ENCODE measurements at places on chromosomes 3 and 15.

DNA sequence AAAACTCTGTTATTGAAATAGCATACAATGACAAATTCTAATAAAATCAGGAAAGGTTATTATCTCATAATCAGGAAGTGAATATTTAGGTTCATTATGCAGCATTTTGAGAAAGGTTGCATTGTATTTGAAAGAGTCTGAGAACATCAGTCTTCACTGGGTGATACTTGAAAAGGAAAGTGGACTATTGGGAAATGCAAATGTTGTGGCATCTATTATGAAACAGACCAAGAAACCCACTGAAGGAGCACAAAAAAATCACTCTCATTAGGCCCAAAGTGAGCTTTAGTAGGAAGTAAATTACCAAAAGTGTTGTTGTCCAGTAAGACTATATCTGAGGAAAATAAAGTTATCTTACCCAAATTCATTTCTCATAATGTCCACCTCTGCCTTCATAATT lies 90.8 kb downstream of the ZPLD1 start:
- no peak for DNase-seq

GRCh38 chr3:168860592-168860991 lies 764.9 kb upstream of the GOLIM4 start:
- DNase-seq = no peak

GRCh38 chr3:132522353-132522752 lies 74.7 kb upstream of the ACKR4 start:
- no peak for DNase-seq

- DNase-seq = no peak
These were observed 87.2 kb downstream of the B3GALNT1 start for GRCh38 chr3:161017971-161018370.

DNA sequence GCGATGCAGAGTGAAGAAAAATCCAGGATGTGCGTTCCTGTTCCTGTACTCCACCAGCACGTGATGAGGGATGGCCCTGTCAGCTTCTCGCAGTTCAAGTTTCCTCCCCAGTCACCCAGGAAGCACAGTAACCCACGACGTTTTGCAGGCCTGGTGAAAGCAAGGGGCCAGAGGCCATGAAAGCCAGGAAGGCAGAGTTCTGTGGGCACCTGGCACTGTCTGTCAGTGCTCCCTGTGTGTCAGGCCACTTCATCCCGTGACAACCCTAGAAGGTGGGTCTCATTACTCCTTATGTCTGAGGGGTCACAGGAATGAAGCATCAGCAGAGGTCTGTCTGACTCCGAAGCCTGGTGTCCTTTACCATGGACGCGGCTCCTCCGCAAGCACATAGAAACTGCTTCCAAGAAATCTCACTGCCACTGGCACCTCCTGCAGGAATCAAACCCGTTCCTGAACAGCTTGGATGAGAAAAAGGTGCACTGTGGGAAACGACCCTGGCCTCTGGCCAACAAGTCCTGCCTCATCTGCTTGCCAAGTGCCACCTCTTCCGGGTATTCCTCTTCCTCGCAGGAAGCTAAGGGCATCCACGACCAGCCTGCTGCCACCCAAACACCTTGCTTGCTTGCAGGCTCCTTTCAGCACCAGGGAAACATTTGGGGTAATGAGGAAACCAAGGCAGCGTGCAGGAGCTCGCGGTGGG lies 14.6 kb downstream of the RAB43 start:
- no peak for DNase-seq

- DNase-seq = no peak
These were observed 881.3 kb upstream of the NR2F2 start for GRCh38 chr15:95449230-95449628.

- DNase-seq = no peak
These were observed 291.2 kb upstream of the KCNMB2 start for GRCh38 chr3:178244733-178245709.

GRCh38 chr3:79285380-79285779 lies 482.4 kb downstream of the ROBO1 start:
- no peak for DNase-seq

GRCh38 chr15:29533647-29534046 lies 264.0 kb upstream of the NSMCE3 start:
- DNase-seq = no peak

DNA sequence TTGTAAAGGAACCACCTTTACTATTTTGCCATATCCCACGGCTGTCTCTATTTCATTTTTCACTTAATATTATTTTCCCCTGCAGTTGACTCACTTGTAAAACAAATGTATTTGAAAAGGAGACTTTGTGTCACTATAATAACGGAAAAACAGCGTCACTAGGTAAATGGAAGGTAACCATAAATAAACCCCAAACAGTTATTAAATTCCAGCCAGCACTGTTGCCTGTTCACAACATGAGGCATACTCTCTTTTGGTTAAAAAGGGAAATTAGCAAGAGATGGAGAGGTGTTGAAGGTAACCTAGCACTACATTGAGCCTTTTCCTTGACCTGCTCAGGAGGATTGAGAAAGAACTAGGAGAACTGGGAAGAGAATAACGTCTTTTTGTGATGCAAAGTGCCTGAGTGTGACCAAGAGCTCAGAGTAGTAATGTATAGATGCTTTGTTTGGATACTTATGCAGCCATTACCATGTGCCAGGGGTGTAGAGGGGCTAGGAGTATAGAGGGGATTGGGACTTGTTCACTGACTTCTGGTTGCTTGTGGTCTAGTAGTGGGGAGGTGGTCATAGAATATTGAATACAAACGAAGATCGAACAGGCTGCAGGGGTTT lies 19.6 kb downstream of the FLNB start:
- DNase-seq = no peak

- DNase-seq = no peak
These were observed 1.2 kb downstream of the ACOX2 start for GRCh38 chr3:58535531-58536500.

DNA sequence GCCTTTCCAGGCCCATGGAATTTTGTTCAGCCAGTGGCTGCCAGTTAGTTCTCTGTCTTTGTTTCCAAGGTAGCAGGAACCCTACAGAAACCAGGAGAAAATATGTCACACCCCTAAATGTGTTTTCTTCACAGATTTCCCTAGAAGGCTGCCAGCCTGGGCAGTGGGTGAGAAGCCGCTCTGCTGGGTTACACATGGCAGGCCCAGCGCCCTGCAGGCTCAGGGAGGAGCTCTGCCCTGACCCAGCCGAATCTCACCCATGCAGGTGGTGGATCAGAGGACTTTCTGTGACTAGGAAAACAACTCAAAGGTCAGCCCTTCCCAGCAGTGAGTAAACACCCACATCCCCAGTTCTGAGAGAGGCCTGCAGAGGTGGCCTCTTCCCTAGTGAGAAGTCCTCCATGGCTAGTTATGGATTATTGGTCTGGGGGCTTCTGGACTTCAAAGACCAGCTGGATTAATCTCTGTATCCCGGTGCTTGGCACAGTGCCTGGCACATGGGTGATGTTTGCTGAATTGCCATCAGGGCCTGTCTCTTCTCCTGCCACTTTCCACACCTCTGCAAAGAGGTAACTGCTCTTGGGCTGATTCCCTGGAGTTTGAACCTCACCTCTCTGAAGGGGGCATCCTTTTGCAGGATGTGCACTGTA lies 34.7 kb upstream of the BDH1 start:
- no peak for DNase-seq

DNA sequence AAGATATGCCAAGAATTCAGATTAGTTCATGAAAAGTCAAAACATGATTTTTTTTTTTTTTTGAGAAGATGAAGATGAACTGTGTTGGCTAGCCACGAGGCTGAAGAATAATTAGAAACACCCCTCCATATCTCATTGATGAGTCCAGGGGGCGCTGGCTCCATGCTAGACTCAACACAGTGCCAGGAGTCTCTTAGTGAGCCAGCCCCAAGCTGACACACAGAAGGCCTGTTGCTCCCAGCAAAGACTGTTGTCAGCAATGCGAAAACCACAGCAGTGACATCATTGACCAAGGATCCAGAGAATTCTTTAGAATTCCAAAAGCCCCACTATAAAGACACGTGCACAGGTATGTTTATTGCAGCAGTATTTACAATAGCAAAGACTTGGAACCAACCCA lies 185.2 kb downstream of the ANXA2 start:
- no peak for DNase-seq

GRCh38 chr15:51756482-51756881 lies 5.1 kb downstream of the TMOD2 start:
- DNase-seq = no peak

- no peak for DNase-seq
These were observed 29.7 kb downstream of the HACD3 start for GRCh38 chr15:65559941-65560340.
